Activated naive CD4-positive, alpha-beta T cell treated with anti-CD3 and anti-CD28 coated beads for 36 hours (primary cell): ENCODE measurements at places on chromosomes 6 and 20.

- DNase-seq, result no peak
These were observed 54.7 kb upstream of the ZMYND8 start for GRCh38 chr20:47411161-47411560.

- DNase-seq, result no peak
These were observed 159.5 kb downstream of the SOD2 start for GRCh38 chr6:159533568-159533967.

DNA sequence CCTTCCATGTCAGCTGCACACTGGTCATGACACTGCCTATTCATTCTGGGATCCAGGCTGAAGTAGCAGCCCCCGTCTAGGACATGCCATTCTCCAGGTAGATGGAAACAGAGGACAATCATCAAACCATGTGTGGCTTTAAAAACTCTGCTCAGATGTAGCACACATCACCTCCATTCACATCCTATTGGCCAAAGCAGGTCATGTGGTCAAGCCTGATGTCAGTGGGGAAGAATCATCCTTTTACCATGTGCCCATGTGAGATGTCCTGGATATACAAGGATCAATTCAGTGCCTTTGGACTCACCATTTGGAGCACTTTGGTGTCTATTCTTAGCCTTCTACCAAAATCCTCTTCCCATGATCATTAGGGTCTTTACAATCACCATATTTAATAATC lies 99.5 kb downstream of the CDC5L start:
- DNase-seq, result no peak

GRCh38 chr6:37654727-37655500 lies 42.8 kb downstream of the MDGA1 start:
- DNase-seq, result no peak

- DNase-seq, result no peak
These were observed 268.2 kb downstream of the PHACTR1 start for GRCh38 chr6:12984776-12985175.

DNA sequence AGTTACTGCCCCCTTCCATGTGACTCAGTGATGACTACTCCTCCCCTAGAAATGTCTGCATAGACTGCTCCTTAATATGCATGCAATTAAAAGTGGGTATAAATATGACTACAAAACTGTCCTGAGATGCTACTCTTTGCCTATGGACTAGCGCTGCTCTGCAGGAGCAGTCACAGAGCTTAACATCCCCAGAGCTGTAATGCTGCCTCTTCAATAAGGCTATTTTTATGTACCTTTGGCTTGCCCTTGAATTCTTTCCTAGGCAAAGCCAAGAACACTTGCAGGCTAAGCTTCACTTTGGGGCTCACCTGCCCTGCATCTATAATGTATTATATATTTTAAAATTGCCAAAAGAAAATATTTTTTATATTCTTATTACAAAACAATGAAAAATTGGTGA lies 299.1 kb downstream of the CLVS2 start:
- DNase-seq, result no peak

GRCh38 chr6:144161975-144162374 lies 11.7 kb downstream of the STX11 start:
- no peak for DNase-seq

GRCh38 chr6:157104803-157105202 lies 218.5 kb downstream of the TMEM242 start:
- DNase-seq, result no peak

DNA sequence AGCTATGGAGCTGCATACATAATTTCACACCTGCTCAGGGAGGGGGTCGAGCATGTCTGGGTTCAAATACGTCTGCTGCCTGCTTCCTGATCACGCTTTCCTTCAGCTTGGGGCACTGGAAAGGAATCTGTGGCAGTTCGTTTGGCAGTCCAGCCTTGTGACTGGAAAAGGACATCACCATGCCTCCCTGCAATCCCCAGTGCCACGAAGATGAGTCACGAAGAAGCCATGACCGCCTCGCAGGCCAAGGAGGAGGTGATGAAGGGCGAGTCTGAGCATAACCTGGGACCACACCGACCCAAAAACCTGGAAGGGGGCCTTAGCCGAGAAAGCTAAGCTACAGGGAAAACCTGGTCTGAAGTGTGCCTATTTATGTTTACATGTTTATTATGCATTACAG lies 13.1 kb downstream of the JAG1 start:
- no peak for DNase-seq
